ENCODE measurements at places on chromosomes 6 and 20.
A peak's percentile ranks its signal among the peaks of the same experiment; 100 is the strongest.

- DNase-seq, result no peak
Measured at GRCh38 chr6:116411284-116411623, 40.5 kb downstream of the DSE start.

DNA sequence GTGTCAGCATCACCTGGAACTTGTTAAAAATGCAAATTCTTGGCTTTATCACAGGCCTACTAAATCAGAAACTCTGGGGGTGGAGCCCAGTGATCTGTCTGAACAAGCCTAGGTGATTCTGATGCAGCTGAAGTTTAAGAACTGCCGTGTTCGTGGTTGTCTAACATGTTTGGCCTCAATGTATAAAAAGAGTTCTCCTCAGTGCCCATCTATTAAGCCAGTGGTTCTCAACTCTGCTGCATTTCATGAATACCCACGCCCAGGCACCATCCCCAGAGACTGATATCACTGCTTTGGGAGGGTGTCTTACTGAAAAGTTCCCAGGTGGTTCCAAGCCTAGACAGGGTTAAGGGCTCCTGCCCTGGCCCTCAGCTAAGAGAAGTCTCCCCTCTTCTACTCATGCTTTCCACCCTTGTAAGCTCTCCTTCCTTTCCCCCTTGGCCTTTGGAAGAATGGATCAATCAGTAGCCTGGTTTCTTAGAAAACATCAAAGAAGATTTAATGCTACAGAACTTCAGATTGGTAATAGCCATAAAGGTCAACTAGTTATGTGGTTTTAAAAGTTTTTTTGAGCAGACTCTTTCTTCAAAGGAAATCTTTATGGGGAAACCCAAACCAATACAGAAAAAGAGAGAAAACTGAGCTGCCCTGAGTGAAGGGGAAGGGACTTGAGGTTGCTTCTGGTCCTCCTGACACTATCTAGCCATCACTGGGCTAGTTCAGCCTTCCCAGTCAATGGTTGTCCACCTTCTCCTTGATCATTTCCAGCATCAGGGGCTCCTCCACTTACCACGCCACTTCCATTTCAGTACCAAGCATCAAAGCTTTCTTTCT is 38.9 kb upstream of the TNFAIP3 start:
- DNase-seq, result no peak

DNA sequence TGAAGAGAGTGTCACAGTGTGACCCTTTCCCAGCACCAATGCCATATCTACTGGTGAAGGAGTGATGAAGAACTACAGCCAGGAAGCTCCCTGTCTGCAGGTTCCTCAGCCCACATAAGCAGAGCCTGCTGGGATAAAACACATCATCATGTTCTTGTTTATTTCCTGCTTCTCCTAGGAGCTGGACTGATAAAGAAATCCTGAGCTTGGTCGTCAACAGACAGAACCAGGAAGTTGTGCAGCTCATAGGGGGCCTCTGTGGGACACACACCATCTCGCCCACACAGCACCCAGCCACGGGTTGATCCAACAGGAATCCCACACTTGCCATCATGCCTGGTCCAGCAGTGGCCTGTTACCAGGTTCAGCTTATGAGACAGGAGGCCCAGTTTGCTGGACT is 2.8 kb upstream of the CSTL1 start:
- DNase-seq, result no peak

DNA sequence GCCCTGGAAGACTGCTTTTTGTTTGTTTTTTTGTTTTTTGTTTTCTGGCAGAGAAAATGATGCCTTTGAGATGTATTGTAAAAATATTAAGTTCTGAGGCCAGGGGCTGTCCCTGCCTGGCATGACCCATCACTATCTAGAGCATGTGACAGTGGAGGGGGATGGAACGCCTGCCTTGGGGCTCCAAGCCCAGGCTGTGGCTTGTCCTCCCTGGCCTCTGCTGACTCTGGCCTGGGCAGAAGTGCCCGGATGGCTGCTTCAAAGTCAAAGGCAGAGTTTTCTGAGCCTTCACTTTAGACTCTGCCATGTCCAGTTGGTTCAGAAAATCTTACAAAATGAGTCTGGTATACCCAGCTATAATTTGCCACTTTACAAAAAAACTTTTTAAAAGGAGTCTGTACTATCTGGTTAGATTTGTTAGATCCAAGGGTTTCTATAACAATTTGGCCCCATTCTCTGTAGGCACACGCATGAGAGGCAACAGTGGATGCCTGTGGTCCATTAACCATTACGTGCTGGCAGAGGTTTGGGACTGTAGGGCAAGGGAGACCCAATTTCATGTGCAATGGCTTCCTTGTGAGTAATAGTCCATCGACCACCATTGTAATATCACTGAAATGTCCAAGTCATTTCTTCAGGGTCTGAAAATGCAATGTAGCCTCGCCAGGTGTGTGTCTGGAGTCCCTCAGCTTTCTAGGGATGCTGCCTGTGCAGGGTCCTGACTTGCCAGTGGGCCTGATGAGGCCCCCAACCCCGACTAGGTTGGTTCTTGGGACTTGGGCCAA is 8.3 kb downstream of the PPP1R3G start:
- DNase-seq, result no peak

- no peak for DNase-seq
Measured at GRCh38 chr20:3237958-3238615, 903 bp downstream of the SLC4A11 start.

GRCh38 chr6:98944598-98945081 is 3.1 kb downstream of the FBXL4 start:
- DNase-seq, result peak; percentile 70

Measured in NCI-H446 treated with DMSO at 0.1 percent for 48 hours (cell line).